Muscle of arm (tissue), 14 donors: ENCODE measurements at places on chromosomes 2 and 18.
A peak's percentile ranks its signal among the peaks of the same experiment; 100 is the strongest.

DNA sequence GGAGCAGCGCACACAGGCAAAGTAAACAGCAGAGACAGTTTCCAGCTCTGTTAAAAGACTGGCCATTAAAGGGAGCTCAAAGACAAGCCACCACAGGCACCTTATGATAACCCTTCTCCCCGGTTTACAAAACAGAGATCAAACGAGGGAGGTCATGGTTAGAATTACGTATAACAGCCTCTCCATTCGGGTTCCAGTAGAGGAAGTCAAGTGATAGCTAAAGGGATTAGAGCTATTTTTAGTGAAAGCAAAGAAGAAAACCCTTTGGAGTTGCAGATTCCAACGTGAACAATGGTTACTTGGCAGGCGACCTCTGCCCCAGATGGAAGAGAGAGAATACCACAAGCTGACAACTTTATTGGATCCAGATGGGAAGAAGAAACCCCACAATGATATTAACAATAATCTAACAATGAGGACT, 31.2 kb upstream of the EDAR start:
- no peak for DNase-seq

GRCh38 chr2:197157879-197158537, 152.6 kb downstream of the ANKRD44 start:
- DNase-seq: peak; percentile 34

DNA sequence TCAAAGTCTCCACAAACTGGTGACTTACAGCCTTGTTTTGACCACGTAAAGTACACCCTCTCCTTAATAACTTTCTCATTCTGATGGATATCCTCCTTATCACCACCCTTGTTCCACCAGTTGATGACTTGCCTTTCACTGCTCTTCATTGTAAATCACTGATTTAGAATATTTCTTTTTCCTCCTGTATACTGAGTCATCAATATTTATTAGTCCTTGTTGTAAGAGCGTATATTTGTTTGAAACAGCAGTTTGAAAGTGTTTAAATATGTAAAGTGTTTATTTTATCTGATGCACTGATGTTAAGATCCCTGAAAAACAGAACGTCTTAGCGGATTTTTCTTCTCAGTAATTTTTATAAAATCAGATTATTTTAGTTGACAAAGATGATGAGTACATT, 34.2 kb upstream of the DYSF start:
- DNase-seq: no peak

GRCh38 chr2:56666777-56667176, 483.0 kb downstream of the CCDC85A start:
- no peak for DNase-seq

DNA sequence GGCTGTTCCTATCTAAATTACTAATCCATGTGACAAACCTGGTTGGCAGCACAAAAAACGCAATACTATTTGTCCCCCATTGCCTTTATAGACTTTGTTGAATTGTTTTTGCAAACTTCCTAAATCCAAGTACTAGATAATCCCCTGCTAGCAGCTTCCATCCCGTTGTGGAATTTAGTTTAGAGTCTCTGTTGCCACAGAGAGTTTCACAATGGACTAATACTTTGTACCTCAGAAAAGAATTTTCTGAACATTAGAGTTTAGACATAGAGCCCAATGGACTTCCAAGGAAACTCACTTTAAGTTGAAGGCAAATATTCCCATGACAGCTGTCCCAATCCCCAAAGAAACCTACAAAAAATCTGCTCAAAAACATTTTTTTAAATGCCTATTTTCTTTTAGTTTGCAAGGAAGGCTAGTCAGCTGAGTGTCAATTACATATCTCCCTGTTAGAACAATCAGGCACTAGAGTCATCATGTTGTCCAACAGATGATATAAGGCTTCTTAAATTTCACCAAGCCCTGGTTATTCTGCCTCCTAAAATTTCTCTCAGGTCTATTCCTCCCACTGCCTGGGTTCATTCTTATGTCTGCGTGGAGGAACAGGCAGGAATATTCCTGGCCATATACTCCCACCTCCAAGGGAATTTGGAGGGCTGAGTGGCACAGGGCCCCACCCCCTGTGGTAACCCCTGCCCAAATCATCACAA, 27.2 kb downstream of the RNF152 start:
- no peak for DNase-seq

DNA sequence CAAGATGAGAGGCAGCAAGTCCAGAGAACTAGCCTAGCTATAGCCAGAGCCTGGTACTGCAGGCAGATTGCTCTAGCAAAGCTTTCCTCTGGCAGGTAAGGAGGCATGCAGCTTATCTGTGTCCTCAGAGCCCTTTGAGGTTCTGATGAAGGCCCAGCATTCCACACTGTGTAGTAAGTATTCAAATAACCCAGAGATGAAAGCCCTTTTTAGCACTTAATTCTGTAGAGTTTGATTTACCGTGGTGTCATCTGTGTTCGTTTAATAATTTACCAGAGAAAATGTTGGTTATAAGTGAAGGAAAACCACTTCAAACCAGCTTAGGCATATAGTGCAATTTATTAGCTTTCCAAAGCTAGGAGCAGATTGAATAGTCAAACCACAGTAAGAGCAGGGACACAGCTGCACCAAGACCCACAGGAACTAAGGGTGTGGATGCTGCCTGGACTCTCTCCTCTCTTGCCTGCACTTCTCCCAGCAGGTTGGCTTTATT, 226.6 kb downstream of the BABAM2 start:
- no peak for DNase-seq

DNA sequence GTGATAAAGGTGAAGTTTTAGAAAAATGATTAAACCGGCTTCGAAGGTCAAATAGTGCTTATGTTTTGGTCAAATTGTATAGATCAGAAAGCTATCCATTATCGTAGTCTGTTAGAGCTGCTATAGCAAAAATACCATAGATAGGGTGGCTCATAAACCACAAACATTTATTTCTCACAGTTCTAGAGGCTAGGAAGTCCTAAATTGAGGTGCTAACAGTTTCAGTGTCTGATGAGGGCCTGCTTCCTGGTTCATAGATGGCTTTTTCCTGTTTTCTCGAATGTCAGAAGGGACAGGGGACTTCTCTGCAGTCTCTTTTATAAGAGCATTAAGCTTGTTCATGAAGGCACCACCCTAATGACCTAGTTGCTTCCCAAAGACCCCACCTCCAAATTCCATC, 186.6 kb upstream of the ERBB4 start:
- no peak for DNase-seq

GRCh38 chr2:30110773-30111172, 36.0 kb upstream of the YPEL5 start:
- no peak for DNase-seq

GRCh38 chr18:12606592-12607315, 51.2 kb downstream of the SPIRE1 start:
- no peak for DNase-seq

DNA sequence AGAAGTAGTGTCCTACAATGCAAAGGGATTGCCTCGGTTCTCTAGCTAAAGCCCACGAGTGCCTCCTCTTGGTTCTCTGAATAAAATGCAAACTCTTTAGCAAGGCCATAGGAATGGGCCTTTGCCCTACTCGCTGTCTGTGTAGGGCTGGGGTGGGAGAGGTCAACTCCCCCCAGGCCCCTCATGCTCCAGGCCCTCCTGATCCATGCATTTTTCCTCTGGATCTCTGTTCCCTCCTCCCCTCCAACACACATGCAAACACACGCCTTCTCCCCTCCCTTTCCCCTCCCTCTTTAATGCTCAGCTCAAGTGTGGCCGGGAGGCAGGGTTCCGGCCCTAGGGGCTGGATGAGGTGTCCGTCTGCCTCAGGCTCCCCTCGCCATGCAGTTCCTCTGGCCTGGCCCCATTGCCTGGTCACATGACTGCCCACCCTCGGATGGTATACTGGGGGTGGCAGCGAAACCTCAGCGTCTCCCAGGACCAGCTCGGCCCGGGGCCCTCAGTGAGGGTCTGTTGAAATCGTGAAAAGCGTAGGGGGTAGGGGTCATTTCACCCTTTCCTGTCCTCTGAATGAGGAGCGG, 14.9 kb upstream of the KLF11 start:
- DNase-seq: no peak

DNA sequence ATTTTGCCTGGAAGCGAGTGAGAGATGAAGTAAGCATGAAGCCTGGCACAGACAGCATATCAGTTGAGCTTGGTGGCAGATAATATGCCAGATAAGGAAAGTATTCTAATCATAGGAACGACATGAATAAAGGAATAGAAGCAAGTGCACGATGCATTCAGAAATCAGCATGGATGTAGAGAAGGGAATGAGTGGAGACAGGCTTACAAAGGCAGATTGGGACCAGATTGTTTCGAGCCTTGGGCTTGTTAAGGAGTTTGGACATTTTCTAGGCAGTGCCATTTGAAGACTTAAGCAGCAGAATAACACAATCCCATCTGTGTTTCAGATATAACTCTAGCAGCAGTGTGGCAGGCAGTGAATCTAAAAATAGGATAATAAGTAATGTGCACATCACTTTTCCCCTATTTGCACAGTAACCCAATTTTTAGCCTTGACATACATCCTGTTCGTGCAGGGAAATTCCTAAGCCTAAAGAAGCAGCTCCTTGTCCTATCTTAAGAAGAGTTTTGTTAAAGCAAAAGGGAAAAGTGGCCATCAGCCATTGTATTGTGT, 450.2 kb downstream of the PLCL1 start:
- DNase-seq: no peak

GRCh38 chr2:158134055-158134454, 32.4 kb downstream of the UPP2 start:
- no peak for DNase-seq

DNA sequence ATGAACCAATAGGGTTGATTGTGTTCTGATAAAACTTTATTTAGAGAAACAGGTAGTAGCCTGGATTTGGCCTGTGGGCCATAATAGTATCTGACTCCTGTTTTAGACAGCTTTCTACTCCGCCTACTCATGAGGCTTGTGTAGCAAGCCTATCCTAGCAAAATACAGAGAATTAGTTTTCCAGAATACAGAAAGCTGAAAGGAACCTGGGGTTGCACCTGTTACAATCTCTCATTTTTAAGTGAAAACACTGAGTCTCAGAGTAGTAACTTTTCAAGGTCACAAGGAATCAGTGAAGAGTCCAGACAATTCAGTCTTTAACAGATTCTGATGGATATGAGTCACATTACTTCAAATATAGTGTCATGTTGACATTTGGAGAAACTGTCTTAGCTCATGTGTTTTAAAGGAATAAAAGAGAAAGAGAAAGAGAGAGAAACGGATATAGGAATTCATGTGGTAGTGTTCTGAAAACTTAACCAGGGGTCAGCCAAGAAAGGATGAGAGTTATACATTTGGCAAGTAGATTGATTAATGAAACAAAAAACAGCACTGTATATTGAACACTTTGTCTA, 17.0 kb downstream of the ARHGAP28 start:
- no peak for DNase-seq

- DNase-seq: no peak
These were observed 29.7 kb downstream of the TWSG1 start for GRCh38 chr18:9364242-9364641.

DNA sequence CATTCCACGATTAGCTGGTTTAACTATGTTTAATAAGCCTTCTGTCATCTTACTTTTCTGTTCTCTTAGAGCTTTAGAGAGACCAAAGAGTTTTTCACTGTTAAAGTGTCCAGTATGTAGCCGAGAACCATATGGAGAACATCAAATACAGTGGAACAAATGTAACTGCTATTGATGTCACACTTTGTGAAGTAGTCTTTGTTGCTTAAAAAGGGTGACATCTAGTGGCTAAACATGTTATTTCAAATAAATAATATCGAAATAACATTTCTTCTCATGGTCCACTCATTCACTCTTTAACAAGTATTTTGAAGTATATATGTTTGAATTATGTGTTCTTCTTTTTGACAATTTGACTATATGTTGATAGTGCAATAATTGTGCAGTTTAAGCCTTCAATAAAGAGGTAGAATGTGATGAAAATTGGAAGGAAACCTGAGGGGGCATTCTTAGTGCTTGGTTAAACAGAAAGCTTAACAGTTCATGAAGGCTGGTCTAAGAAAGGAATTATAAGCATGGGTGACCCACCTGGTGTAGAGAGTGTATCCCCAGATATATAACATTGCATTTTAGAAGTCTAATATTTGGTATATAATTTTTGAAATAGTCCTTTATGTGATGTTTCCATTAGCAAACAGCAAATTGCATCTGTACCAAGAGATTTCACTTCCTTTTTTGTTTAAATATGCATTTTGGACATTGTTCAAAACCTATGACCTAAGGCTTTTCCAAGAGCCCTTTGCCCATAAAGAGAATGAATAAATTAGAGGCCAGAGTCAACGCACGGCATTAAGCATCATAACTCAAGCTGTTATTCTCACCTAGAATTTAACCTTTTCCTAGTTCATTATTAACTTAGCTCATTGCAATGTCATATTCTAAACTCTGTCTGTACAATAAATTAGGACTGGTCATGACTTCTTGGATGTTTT, 112.1 kb downstream of the KYNU start:
- DNase-seq: peak; percentile 22

DNA sequence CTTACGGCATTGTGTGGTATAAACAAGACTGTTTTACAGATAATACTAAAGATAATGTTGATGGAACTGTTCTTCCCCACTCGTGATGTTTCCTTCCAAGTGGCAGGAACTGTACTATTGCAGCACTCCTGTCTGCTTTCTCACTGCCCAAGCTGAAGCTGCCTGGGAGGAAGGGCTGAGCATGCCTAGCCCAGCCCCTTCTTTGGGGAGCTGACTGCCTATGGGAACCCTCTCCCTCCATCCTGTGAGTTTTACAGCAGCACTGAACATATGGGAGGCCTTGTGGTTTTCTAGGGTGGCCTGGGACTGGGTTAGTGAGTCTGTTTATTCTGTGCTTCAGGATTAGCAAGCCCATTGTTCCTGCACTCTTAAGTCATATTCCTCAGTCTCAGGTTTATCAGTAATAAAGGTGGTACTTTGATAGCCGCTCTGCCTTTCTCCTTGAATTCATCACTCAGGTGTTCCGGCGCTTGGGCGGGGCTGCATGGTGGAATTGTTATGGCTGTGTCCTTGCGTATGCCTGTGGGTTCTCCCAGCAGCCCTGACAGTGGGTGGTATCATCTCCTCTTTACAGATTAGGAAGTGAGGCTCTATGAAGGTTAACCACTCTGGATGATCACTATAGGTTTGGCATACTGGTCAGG, 379.7 kb downstream of the PTPRM start:
- peak; percentile 8 for DNase-seq

GRCh38 chr18:49500201-49500921, 13.3 kb upstream of the C18orf32 start:
- no peak for DNase-seq

DNA sequence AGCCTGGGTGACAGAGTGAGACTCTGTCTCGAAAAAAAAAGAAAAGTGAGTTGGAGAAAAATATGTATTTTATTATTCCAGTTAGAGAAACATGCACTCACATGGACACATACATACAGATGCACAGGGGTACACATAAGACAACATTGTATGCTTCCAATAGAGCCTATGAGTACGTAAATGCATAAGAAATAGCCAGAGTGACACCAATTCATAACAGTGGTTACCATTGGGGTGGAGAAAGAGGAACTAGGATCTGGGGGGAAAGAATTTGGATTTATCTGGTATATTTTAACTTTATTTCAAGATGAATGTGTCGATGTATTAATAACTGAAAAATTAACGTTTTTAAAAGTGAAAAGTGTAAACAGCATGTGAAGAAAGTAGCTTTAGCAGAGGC, 16.1 kb downstream of the IL36A start:
- DNase-seq: no peak
